Memory B cell (primary cell): ENCODE measurements at places on chromosomes 1 and 21.

DNA sequence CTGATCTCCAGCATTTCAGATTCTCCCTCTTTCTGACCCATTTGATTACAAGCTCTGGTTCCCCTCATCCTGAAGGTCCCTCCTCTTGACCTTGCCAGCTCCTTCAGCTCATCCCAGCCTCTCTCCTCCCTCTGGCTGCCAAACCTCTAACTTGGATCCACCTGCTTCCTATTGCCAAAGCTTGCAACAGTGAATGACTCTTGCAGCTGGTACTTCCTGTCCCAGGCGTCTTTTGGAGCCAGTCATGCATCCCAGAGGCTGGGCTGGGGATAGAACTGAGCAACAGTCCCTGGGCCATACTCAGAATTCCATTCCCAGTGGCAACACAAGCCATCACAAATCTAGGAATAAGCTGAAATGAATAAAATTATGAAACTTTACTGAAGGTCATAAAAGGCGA is 27.7 kb upstream of the SPOCD1 start:
- DNase-seq, result no peak

- no peak for DNase-seq
Measured at GRCh38 chr1:116722016-116722838, 32.0 kb upstream of the CD2 start.

DNA sequence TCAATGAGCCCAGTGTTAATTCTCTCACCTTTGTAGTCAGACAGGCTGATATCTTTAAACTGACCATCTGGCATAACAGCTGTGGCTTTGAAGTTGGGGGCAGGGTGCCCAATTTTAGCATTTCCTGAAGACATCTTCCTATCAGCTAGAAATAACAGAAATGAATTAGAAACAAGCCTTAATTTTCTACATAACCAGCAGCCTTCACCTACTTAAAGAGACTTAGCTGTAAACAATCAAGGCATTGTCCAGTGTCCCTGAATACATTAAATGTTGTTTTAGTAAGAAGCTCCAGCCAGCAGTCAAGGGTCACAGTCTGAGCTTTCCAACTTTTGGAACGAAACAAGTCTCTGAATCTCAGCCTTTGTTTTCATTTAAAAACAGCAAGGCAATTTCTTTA is 2.8 kb downstream of the PRDX1 start:
- DNase-seq, result no peak

- DNase-seq, result no peak
Measured at GRCh38 chr1:62209931-62210595, 15.4 kb downstream of the L1TD1 start.

DNA sequence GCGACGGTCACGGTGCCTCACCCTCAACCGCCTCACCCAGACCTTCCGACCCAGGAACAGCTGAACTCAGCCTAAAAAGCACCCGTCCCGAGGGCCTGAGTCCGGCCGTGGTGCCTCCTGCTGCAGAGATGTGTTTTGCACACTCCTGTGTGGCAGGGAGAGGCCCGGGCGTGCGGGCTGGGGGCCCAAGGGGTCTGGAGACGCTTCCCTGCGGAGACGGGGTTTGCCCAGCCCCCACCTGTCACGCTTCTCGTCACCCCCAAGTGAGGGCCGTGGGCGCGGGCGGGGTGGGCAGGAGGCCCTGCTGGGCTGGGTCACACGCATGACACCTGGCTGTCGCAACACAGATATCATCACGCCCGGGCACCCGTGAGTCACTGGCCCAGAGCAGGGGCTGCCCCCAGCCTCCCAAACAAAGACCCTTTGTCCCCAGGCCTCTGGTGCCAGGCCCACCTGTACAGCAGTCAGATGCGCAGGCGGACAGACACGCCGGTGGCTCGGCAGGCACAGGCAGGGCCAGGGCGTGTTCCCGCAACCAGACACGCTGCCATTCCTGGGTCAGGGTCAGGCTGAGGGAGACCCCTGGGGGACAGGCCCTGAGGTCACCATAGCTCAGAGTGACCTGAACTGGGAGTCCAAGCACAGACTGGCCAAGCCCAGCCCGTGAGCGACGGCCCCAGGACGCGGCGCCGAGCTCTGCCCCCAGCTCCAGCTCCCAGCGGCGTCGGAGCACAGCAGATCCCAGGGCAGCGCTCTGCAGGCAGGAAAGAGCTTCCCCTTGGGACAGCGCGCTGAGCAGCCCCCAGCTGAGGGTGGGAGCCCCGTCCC is 6.1 kb downstream of the B3GALT6 start:
- no peak for DNase-seq

GRCh38 chr1:215718575-215719287 is 151.6 kb downstream of the KCTD3 start:
- no peak for DNase-seq

- DNase-seq, result peak; percentile 43
Measured at GRCh38 chr1:61083013-61083806, 849 bp downstream of the NFIA start.
